HFF-Myc (cell line): ENCODE measurements at places on chromosomes 2 and 18.

GRCh38 chr18:26863921-26864497 is 1.5 kb downstream of the AQP4 start:
- no peak for DNase-seq

DNA sequence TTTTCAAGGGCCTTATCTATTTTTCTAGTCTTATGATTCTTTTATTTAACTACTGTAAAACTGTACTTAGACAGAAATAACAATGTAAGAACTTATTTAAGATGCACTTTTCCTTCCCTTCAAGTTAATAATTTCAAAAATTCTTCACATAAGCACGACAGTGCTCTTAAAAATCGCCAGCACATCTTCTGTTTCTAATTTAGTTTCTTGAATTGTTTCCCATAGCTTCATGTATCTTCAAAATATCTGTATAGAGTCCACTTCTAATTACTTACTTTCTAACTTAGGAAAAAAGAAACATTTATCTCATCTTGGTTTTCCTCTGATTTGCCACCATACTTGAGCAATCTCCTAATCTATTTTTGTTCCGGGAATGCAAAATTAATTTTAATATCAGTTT is 196.1 kb downstream of the BABAM2 start:
- DNase-seq, result no peak

- DNase-seq, result no peak
Observed at GRCh38 chr2:240810621-240811020, 9.4 kb downstream of the KIF1A start.

- no peak for DNase-seq
Observed at GRCh38 chr18:6865251-6865650, 135.7 kb downstream of the ARHGAP28 start.

- no peak for DNase-seq
Observed at GRCh38 chr18:80175451-80176204, 66.6 kb downstream of the ADNP2 start.
